Stimulated activated CD8-positive, alpha-beta memory T cell treated with anti-CD3 and anti-CD28 coated beads, Interleukin-2, amount 100 ng/mL, for 1 hour (primary cell): ENCODE measurements at places on chromosomes 4 and X.

GRCh38 chr4:7501314-7501713 is 66.6 kb upstream of the PSAPL1 start:
- no peak for DNase-seq

- no peak for DNase-seq
These were observed 101.5 kb downstream of the DHX15 start for GRCh38 chr4:24482871-24483270.

DNA sequence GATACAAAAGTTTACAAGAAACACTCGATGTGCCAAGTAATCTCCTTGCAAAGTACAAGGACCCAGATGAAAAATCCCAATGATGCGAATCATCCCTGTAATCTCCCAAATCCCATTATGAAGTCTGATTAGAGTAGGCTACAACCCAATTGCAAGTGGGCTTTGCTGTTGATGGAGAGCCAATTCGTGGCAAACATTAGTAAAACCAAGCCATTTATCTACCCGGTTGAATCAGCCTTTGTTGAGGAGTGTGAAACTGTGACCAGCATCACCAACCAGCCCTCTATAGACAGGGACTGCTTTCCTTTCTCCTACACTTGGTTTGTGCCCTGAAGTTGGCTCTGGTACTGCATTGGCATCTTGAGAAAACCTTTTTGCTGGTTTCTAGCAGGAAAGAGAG is 1.2 kb upstream of the PRPS2 start:
- DNase-seq: no peak

- DNase-seq: no peak
These were observed 122.0 kb upstream of the PUDP start for GRCh38 chrX:7269991-7270390.

DNA sequence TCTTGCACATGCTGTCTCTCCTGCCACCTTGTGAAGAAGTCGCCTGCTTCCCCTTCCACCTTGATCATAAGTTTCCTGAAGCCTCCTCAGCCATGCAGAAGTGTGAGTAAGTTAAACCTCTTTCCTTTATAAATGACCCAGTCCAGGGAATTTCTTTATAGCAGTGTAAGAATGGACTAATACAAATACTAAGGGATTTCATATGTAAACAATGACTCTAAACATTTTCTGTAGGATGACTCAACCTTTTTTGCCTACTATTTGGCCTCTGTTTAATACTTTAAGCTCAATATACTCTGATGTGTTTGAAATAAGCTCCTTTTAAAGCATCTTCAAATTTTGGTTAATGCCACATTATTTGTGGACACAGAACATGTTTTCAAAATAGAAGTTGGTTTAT is 813.5 kb upstream of the SLIT2 start:
- DNase-seq: no peak

- no peak for DNase-seq
These were observed 273.2 kb downstream of the IL15 start for GRCh38 chr4:141909541-141909940.

DNA sequence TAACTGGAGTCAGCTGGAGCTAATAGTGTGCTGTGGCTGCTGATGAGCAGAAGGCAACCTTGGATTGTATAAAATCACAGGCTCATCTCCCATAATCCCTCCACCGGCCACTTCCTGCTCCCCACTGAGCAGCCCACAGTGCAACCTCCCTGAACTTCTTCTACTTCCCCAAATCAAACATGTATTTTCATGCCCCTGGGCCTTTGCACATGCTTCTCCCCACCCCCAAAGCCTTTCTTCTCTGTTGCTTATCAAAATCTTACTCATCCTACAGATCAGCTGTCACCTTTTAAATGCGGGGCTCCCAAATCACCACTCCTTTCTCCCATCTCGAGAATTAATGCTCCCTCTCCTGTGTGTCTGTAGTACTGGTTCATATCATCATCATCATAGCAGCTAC is 35.8 kb downstream of the RHOH start:
- DNase-seq: no peak
